ENCODE measurements at places on chromosomes 2 and 18. TPM values are rescaled to one million over a fixed set of nuclear protein-coding genes. Genes with fewer than 3 reads are reported as not detected.

- no peak for DNase-seq
Observed at GRCh38 chr18:24009651-24010333, 4.8 kb upstream of the TTC39C start.

- no peak for DNase-seq
Observed at GRCh38 chr2:164903204-164903603, 52.1 kb downstream of the SLC38A11 start.

DNA sequence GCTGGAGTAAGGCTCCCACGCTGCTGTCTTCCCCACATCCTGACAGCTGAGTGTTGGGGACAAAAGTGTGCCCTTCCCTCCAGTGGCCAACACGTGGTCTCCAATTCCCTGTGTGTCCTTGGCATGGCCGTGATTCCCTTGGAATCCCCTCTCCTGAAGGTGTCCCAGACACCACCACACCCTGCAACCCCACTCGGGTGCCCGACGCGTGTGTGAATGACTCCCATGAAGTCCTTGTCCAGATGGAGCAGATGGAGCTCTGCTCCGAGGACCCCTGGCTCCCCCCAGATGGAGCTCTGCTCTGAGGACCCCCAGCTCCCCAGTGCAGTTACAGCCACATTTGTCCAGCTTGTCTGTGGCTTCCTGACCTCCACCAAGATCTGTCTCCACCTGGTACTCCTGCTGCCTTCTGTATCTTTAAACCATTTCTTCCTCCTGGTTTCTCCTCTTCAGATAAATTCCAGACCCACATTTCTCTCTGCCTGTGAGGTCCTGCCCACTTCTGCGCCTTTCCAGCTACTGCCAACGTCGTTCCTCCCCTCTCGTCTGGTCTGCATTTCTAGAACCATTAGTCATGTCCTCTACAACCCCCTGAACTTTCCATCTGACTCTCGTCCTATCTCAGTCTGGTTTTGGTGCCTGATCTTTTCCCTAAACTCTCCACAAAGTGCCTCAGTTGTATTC, 86.8 kb upstream of the PXDN start:
- no peak for DNase-seq

DNA sequence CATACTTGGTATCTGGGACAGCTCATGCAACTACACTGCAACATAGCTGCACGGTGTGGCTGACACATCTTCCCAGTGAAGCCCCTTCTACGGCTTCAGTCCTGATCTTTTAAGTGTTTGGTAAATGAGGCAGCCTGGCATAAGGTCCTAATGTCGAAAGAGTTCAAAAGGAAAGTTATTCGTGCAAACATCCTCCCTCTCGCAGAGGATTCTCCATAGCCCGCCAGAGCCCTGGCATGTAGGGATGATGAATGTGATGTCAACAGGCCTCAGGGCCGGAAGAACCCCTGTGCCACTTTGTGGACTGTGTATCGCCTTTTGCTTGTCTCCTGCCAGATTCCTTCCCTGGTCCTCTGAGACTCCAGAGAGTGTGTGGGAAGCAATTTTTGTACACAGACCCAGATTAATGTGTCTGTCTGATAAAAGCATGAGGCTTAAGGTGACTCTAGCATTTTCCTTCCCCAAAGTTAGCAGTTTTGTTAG, 88.5 kb downstream of the SOCS6 start:
- DNase-seq = no peak

GRCh38 chr2:217601601-217602000, 401.2 kb downstream of the TNS1 start:
- no peak for DNase-seq

- DNase-seq = no peak
Observed at GRCh38 chr2:8115456-8115855, 566.4 kb upstream of the ID2 start.

DNA sequence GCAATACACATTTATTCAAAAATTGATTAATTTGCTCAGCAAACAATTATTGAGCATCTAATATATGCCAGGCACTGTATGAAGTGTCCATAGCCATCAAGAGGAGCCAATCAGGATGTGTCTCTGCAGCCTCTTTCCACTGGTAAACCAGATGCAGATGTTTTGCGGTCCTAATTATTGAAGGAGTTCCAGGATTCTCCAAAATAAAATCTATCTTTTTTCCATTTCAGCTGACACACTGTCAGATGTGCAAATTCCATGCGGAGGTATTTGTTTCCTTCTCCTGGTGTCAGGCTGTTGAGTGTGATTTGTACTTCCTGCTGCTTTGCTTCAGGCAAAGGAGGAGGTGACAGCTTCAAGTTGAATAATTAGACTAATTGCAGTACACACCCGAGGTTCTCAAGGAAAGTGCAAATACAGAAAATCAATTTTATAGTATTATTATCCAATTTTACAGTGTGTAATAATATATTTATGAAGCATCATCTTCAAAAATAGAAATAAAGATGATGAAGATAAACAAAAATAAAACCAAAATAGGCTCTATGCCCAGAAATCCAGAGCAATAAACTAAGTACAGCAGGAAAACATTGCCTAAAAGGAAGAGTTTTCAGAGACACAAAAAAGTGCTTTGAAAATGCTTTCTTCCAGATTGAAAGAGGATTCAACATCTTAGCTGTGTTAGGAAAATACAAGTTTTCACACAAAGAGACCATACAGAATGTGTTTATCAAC, 1352.9 kb upstream of the CHAC2 start:
- DNase-seq = no peak

- DNase-seq = no peak
Observed at GRCh38 chr18:26436176-26437051, 111.9 kb downstream of the KCTD1 start.

- DNase-seq = no peak
Observed at GRCh38 chr18:39561126-39561525, 1995.5 kb upstream of the CELF4 start.

DNA sequence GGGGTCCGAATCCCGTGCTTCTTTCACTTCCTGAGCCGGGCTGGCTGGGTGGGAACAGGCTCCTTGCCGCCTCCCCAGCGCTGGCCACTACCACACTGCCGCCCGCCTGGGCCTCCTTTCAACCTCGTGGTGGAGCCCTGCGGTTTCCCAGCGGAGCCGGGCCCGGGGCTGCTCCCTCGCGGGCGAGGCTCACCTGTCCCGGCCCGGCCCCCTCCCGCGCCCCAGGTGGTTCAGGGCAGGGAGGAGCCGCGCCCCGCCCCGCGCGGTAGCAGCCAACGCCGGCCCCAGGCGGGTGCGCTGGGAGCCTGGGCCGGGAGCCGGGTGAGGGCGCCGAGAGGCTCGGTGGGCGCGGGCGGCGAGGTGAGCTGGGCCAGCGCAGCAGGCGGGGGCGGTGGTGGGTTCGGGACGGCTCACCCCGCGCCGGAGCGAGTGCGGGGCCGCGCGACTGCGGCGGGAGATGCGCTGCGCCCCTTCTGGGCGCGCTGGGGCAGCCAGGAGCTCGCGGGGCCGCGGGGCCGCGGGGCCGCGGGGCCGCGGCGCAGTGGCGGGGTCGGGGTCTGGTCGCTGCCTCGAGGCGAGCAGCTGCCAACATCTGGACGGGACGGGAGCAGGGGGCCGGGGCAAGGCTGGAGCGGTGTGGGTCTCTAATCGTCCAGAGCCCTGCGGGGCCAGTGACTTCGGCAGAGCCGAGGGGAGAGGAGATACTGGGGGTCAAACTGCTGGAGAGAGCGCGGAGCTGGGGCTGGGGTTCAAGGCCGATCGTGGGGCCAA, at the start of gene LYPD6B:
TSS of gene LYPD6B (plus strand) at position 258 of the 771 bp plus-strand sequence. CDS start 92,250 bp downstream, outside the sequence.
- DNase-seq = no peak

- DNase-seq = no peak
Observed at GRCh38 chr2:5781679-5782078, 89.5 kb downstream of the SOX11 start.

Gene MERTK
- 36.6 TPM for total RNA-seq

Gene APCDD1
- 110 TPM for total RNA-seq

Gene NTSR2
- not detected for total RNA-seq

Gene DRC1
- 1.9 TPM for total RNA-seq

Gene NLRC4
- 0.61 TPM for total RNA-seq

Gene NGEF
- 3.6 TPM for total RNA-seq
